ENCODE measurements at places on chromosomes 2 and 18. TPM values are rescaled to one million over a fixed set of nuclear protein-coding genes. Genes with fewer than 3 reads are reported as not detected.

DNA sequence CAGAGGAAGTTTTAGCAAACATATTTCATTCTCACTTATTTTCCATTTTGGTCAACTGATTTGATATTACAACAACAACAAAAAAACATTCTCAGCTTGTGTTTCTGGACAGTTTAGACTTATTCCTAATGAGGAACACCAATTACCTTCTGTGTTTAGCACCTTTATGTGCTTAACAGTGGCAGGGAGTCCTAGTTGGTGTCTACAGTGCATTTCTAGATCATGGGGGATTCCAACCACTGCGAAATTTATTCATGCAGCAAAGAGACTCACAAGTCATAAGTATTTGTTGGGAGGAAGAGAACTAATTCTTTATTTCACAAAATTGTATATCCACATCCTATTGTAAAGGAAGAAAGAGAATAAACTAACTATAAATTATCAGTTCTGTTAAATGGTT is 4.2 kb downstream of the ARHGAP28 start:
- DNase-seq: no peak

DNA sequence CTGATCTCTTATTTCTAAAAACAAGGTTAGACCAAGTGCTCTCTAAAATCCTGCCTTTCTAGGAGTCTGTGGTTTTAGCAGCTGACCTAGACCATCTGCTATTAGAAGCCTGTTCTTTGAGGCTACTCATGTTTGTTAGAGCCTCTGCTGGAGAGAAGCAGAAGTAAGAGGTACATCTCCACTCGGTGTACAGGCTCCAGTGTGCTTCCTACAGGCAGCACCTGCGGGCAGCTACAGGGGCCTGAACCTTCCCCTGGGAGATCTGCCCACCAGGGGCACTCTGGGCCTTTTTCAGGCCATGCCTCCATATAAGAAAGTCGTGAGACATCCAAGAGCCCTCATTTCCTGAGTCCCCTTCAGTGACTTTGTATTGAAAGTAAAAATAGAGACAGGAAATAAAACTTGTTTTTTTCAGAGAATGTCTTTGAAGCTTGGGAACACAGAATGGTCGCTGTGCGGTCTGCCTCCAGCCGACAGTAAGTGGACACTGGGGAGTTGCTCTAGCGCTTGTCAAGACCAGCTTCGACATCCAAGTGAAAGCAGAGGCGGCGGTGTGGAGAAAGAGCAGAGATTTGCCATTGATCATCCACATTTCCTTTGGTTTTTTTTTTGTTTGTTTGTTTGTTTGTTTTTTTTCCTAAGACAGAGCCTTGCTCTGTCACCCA is 31.7 kb downstream of the ONECUT2 start:
- no peak for DNase-seq

- DNase-seq: no peak
These were observed 687.8 kb downstream of the NUP35 start for GRCh38 chr2:183812091-183812490.

The DNMT3A gene
- 94.4 TPM for polyA plus RNA-seq

GRCh38 chr2:171325886-171326585 is 107.8 kb downstream of the METTL8 start:
- no peak for DNase-seq

DNA sequence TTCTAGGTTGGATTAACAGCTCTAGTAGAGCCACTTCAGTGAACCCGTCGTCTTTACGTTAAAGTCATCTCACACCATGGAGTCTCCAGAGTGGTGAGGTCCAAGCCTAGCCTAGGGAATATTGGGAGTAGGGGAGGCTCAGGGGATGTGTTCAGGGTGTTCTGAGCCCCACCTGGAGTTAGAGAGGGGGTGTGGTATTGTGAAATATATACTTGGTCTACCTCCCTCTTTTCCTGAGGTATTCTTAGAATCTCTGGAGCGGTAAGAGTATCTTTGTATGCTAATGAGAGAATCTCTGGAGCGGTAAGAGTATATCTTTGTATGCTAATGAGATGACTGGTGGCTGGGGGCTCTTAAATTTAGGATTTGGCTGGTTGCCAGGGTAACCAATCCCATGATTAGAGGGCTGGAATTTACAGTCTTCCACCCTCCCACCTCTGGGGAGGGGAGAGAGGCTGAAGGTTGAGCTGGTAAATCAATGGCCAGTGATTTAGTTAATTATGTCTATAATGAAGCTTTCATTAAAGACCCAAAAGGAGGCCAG is 69.5 kb downstream of the INPP4A start:
- DNase-seq: no peak

- no peak for DNase-seq
These were observed 9.8 kb upstream of the EFR3B start for GRCh38 chr2:25032094-25032493.

DNA sequence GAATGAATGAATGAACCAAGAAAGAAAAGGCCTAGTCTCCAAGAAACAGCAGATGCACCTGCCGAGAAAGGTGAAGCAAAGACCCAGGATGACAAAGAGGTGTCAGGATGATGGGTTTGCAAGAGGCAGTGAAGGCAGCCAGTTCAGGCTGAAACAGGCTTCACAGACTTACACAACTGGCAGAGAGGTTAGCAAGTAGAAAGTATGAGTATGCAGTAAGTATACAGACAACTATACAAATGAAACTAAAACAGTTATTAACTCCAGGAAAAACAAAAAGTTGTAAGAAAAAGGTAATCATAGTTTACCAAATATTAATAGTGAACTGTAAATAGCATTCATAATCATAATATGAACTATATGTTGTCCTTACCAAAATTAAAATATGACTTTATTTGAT is 19.8 kb upstream of the RNU4ATAC start:
- no peak for DNase-seq
